M059J (cell line): ENCODE measurements at places on chromosomes 2 and 18. TPM values are rescaled to one million over a fixed set of nuclear protein-coding genes. Genes with fewer than 3 reads are reported as not detected.
A peak's percentile ranks its signal among the peaks of the same experiment; 100 is the strongest.

Gene DSG1
- total RNA-seq, result not detected in 2 replicates

Gene DYSF
- total RNA-seq, result 0.27 and 0.81 TPM in 2 replicates

GRCh38 chr2:233988581-233988980 lies 61.9 kb upstream of the SPP2 start:
- DNase-seq, result no peak

GRCh38 chr2:8413589-8414135 lies 268.2 kb upstream of the ID2 start:
- no peak for DNase-seq

- DNase-seq, result peak; percentile 83
These were observed 44.3 kb downstream of the ZNF516 start for GRCh38 chr18:76450452-76451395.
